ENCODE measurements at places on chromosomes 4 and X.

- no peak for DNase-seq
Observed at GRCh38 chr4:106473515-106473914, 104.9 kb upstream of the GIMD1 start.

DNA sequence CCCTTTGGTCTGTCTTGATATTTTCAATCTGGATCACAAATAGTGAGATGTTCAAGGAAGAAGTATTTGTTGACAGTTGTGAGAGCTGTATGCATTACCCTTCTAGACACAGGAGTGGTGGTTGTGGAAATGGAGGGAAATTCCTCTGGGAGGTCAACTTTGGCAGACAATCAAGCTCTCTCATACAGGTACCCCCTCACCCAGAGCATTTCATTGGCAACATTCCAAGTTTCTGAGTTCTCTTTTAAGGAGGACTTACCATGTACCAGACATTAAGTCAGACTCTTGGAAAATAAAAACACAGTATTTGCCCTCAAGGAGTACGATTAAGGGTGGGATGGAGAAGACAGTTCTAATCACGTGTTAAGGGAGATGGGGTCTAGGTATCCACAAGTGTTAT lies 45.3 kb downstream of the KLHL15 start:
- no peak for DNase-seq

DNA sequence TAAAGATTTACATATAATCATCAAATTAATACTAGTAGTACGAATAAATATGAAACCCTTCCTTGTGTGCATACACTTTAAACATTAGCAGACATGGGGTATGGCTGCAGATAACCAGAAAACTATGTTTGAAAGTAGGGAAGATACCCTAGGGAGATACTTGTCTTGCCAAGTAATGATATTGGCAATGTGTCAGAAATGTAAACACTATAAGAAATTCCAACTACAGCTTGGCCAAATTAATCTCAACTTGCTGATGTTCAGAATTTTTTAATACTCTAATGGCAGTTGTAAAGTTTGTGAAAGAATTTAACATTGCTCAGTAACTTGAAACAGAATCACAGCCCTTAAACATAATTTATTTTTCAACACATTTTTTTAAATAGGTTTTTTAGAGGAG lies 27.4 kb upstream of the HPGD start:
- DNase-seq, result no peak

- DNase-seq, result no peak
Observed at GRCh38 chrX:24276015-24276414, 37.9 kb downstream of the SUPT20HL2 start.

DNA sequence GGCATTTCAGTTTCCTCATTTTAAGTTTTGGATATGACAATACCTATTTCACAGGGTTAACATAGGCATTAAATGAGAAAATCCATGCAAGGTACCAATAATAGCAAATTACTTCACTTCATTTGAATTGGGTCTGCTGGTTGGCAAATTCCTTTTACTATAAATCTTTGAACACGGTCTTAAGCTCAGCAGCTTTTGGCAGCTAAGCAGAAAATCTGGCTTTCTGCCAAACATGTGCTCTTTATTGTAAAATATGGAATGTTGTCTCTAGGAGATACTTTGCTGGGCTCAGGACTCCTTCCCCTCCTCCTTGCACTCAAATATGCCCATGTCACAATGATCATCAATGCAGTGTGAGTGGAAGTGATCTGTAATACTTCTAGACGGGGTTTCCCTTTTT lies 16.8 kb upstream of the DMP1 start:
- no peak for DNase-seq

GRCh38 chrX:37580080-37580479 lies 8.6 kb downstream of the LANCL3 start:
- no peak for DNase-seq

DNA sequence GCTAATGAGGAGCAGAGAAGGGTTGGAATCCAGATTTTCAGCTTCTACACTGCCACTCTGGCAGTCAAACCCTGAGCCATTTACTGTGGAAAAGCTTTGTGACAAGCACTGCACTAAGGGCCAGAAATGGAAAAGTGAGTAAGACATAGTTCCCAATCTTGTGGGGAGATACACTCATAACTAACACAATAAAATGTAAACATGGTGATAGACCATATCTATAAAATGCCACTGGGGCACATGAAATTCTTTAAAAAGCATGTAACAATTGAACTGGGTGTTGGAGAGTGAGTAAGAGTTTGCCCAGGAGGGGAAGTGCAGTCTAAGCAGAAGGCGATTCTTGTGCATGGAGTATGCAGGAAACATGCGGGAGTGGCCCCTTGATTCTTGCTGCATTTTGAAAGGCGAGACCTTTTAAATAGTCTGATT lies 32.0 kb upstream of the ANXA5 start:
- no peak for DNase-seq

DNA sequence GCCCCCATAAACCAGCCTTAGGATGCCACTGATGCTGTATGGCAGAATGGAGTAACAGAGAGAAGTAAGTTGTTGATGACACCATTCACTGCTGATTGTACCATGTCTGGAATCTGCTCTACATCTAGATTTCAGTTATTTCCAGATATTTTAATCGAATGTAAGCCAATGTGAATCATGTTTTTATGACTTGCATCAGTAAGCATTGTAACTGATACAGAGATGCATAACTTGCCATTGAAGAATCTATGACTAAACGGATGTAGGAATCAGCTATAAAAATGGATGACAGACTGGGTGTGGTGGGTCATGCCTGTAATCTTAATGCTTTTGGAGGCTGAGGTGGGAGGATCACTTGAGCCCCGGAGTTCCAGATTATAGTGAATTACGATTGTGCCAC lies 161.0 kb upstream of the GATB start:
- DNase-seq, result no peak

GRCh38 chr4:132214519-132214918 lies 934.6 kb upstream of the PCDH10 start:
- DNase-seq, result no peak

- DNase-seq, result no peak
Observed at GRCh38 chrX:24204331-24204730, 54.8 kb downstream of the ZFX start.

- DNase-seq, result no peak
Observed at GRCh38 chrX:2960861-2961515, 31.8 kb upstream of the ARSD start.

GRCh38 chr4:177225605-177226004 lies 84.1 kb upstream of the NEIL3 start:
- DNase-seq, result peak; percentile 62

DNA sequence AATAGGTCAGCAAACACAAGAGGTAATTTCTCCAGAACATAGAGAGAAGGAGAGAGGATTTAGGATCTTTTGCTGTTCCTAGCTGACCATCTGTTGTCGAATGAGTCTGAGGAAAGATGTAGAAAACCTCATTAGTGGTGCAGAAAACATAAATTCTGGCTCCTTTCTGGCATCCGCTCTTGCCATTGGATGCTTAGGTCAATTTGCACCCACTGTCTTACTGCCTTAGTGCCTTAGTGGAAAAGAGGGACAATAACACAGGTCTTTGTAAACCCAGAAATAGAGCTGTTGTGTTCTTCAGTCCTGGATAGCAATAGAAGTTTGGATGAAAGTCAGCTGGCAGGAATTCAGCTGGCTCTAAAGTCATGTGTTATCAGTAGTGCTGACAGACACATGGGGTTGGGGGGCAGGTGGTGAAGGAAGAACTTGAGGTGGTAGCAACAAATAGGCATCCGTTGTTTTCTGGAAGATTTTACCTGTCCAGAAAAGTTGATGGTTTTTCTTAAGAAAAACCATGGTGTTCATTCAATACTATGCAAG lies 78.2 kb downstream of the GLRA2 start:
- no peak for DNase-seq

DNA sequence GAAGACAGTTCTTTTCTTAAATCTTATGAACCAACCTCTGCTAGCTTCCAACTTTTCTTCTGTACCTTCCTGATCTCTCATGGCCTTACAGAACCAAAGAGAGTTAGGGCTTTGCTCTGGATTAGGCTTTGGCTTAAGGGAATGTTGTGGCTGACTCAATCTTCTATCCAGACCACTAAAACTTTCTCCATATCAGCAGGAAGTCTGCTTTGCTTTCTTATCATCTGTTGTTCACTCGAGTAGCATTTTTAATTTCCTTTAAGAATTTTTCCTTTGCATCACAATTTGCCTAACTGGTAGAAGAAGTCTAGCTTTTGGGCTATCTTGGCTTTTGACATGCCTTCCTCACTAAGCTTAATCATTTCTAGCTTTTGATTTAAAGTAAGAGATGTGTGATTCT lies 167.0 kb downstream of the TBCK start:
- DNase-seq, result no peak

DNA sequence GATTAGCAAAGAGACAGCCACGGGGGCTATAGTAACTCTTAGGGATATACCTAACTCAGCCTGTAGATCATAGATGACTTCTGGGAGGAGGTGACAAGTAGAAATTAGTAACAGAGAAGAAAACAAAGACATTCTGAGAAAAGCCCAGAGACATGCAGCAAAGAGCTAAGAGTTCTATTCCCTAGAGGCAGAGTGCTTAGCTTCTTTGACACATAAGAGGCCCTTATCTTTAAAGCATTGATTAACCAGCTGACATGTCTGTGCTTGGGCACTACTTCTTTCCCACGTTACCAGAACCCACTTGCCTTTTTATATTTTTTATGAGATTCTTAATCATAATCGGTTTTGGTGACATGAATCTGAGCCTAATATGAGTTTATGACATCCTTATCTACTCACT lies 179.5 kb downstream of the GABRB1 start:
- no peak for DNase-seq

- DNase-seq, result no peak
Observed at GRCh38 chr4:126678618-126679017, 954.1 kb upstream of the INTU start.

- DNase-seq, result no peak
Observed at GRCh38 chr4:189096717-189097116, 844.0 kb upstream of the FRG1 start.

GRCh38 chr4:107467461-107467860 lies 252.6 kb downstream of the PAPSS1 start:
- no peak for DNase-seq

GRCh38 chrX:54818221-54818620 lies 10.7 kb downstream of the MAGED2 start:
- DNase-seq, result no peak

- DNase-seq, result no peak
Observed at GRCh38 chr4:151688003-151688784, 72.6 kb downstream of the GATB start.

- DNase-seq, result peak; percentile 1
Observed at GRCh38 chrX:111167334-111167733, 71.3 kb downstream of the PAK3 start.

- DNase-seq, result no peak
Observed at GRCh38 chrX:36650622-36651021, 357.5 kb upstream of the FAM47C start.

DNA sequence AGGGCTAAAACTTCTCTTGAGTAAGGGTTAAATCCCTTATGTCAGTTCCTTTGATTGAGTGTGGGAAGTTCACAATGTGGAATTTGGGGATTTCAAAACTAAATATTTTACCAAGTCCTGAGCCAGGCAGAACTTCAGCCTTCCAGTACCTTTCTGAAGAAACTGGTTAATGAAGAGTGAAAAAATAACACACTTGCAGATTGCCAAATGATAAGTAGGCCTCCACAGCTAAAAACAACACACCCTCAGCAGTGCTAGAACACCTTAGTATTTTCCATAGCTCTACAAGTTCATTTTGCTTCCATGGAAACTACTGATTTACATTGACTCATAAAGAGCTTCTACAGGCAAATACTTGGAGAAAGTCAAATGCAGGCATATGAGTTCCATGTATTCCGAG lies 326.8 kb downstream of the ZNF674 start:
- DNase-seq, result no peak

DNA sequence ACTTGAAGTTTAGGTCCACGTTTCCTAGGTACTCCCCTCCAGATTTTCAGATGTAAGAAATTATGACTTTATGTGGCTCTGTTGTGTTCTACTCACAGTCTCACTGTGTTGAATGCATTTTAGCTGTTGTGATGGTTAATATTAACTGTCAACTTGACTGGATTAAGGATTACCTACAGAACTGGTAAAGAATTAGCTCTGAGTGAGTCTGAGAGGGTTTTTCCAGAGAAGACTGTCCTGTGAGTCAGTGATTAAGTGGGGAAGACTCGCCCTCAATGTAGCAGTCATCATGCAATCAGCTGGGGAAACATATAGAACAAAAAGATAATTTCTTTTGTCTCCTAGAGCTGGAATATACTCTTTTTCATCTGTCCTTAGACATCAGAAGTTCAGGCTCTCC lies 493.4 kb downstream of the ACTRT1 start:
- no peak for DNase-seq

DNA sequence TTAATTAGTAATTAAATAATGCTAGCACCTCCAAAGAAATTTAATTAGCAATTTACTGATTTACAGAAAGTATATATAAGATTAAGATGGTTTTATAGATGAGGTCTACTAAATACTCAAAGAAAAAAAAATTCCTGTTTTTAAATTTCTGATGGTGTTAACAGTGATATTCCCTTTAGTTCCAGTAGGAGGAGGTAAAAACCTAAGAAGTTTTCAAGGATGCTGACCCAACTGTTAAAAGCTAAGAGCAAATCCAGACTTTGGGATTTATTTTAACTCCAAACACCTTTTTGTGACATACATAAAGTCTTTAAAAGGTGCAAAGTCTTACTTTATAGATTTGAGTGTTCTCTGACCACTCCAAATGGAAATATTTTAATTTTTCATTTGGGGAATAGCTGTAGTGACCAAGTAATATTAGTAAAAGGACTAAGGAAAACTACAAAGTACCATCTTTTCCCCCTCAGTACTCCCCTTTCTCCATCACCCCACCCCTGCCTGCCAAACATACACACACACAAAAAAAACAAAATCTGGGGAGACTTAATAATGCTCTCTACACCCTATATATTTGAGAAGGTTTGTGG lies 34.2 kb upstream of the CSN1S1 start:
- no peak for DNase-seq

Data from GM12865 (cell line).